NCI-H2107 (cell line): ENCODE measurements at places on chromosomes 7 and 10.

DNA sequence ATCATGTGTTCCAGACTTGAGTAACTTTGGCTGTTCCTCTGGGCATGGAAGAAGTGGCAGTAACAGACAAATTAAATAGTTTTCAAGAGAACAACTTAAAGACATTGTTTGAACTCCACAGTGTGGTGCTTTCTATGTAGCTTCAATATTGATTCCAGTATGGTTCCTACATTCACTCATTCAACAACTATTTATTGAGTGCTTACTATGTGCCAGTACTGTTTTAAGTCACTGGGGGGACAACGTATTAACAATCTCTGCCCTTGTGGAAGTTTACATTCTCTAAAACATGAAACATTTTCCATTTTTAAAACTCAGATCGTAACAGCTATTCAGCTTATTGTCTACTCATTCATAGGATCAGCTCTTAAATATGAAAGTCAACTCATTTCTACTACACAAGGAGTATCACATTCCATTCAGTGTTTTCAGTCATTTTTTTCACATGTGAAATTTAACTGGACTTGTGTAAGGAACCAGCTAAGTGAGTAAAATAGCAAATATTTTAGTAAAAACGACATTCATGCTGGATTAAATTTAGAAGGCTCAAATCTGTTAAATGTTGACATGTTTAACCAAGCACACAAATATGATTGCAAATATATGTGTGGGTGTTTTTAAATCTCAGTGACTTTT, 13.6 kb upstream of the CUBN start:
- no peak for DNase-seq

GRCh38 chr7:4703532-4703931, 21.4 kb downstream of the FOXK1 start:
- no peak for DNase-seq

DNA sequence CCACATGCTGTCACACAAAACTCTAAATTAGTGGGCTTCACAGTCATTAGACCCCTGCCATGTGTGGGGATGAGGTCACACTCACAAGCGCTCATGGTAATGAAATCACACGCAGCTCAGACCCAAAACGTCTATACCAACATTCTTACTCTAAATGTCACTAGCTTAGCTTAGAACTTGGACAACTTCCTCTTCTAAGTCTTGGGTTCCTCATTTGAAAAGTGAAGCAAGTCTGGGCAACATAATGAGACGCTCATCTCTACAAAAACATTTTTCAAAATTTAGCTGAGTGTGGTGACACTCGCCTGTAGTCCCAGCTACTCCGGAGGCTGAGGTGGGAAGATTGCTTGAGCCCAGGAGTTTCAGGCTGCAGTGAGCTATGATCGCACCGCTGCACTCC, 92.7 kb upstream of the MACROH2A2 start:
- DNase-seq = no peak

DNA sequence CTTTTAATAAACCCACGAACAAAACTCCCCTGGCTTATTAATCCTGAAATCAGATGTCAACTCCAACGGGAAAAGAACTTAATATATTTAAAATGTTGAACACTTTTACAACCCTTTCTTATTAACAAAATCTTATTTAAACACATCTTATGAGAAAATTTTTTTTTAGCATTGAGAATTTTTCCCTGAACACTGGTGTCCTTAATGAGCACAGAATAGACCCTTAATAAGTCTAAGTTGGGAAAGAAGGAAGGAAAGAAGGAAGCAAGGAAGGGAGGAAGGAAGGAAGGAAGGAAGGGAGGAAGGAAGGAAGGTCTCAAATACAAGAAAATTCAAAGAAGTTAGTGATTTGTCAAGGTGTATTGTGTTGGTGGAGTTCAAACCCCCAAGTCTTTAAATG, 129.2 kb upstream of the COL1A2 start:
- DNase-seq = no peak

DNA sequence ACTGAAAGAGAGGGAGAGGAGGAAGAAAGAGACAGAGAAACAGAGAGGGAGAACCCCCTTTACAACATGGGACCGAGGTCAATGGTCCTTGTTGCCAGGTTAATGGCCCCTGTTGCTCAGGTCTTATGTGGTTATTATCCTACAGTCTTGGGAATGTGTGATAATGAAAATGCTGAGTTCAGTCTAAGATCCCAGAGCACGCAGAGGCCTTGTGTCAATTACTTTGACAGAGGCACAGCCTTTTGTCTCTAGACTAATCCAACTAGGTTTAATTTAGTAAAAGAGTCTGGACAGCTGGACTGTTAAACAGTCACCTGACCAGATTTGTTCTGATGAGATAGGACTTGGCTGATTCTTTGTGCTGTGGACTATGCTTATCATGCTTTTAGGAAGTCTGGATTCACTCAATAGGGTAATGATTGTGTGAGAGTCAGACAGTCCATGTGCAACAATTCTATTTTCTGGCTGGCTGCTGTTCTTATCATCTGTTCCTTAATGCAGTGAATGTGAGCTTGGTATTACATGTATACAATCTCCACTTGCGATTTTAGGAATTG, 157.4 kb upstream of the MAGI2 start:
- DNase-seq = no peak

- DNase-seq = no peak
Observed at GRCh38 chr7:117776224-117776623, 97.0 kb downstream of the CTTNBP2 start.

DNA sequence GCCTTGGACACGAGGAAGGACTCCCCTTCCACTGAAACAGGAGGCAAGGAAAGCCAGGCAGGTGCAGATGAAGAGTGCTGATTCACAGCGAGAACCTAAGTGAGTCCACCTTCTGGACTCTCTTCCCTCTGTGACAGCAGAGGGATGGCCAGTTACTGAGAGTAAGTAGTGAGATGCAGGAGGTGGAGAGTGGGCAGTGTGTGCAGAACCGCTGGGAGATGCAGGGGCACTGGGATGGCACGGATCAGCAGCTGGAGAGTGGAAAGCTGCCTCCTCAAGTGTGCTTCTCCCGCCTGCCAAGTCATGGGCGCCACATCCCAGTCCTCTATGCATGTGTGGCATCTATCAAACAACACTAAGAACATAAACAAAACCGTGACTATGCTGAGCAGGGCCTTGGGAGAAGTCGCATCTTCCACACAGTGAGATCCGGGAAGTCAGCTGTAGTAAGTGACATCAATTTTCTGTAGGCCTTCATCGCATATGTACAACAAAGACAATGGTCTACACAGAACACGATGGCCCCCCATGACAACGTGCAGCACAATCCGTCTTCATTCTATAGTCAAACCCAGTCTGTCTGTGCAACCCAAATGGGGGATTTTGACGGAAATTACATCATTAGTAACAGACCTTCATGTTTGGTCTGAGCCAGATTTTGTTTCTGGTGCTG, 217.4 kb upstream of the KLF14 start:
- DNase-seq = no peak

GRCh38 chr10:113538151-113538550, 14.7 kb upstream of the HABP2 start:
- no peak for DNase-seq

DNA sequence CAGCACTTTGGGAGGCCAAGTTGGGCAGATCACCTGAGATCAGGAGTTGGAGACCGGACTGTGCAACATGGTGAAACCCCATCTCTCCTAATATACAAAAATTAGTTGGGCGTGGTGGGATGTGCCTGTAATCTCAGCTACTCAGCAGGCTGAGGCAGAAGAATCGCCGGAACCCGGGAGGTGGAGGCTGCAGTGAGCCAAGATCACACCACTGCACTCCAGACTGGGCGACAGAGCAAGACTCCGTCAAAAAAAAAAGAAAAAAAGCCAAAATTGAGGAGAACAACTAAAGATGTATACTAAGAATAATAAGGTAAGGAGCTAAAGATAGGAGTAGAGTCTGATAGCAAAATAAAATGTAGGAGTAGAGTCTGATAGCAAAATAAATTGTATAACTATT, 251.0 kb downstream of the KCND2 start:
- DNase-seq = no peak
